Stimulated activated CD4-positive, alpha-beta T cell treated with anti-CD3 and anti-CD28 coated beads, Interleukin-12 subunit alpha, Interleukin-12 subunit beta, amount 100 ng/mL, for 4 hours (primary cell): ENCODE measurements at places on chromosomes 7 and 10.

GRCh38 chr10:6232225-6232807 lies 29.6 kb downstream of the PFKFB3 start:
- no peak for DNase-seq

GRCh38 chr7:87380905-87381304 lies 35.4 kb downstream of the CROT start:
- DNase-seq = no peak

DNA sequence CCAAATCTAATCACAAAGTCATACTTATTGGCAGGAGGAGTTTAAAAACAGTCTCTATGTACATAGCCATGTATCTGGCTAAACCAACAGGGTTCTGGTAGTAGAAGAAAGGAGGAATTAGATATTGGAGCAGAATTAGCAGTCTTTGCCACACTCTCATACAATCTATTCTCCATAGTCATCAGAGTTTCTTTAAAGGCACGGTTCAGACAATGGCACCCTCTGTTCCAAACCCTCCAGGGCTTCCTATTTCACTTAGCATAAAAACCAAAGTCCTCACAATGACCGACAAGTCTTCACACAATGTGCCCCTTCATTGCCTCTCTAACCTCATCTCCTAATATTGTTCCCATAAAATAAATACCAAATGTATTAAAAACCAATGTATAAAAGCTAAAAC lies 12.7 kb downstream of the ZNF438 start:
- DNase-seq = no peak

GRCh38 chr7:112946350-112946749 lies 140.3 kb downstream of the GPR85 start:
- no peak for DNase-seq

GRCh38 chr7:70436790-70437350 lies 695.1 kb upstream of the GALNT17 start:
- DNase-seq = no peak

- DNase-seq = no peak
These were observed 99.1 kb downstream of the ZNF365 start for GRCh38 chr10:62473241-62473640.

- no peak for DNase-seq
These were observed 71.6 kb upstream of the ZPBP start for GRCh38 chr7:50164559-50165170.

- DNase-seq = no peak
These were observed 1.7 kb downstream of the TES start for GRCh38 chr7:116211913-116212596.

GRCh38 chr7:115477193-115477651 lies 553.3 kb downstream of the TFEC start:
- no peak for DNase-seq

DNA sequence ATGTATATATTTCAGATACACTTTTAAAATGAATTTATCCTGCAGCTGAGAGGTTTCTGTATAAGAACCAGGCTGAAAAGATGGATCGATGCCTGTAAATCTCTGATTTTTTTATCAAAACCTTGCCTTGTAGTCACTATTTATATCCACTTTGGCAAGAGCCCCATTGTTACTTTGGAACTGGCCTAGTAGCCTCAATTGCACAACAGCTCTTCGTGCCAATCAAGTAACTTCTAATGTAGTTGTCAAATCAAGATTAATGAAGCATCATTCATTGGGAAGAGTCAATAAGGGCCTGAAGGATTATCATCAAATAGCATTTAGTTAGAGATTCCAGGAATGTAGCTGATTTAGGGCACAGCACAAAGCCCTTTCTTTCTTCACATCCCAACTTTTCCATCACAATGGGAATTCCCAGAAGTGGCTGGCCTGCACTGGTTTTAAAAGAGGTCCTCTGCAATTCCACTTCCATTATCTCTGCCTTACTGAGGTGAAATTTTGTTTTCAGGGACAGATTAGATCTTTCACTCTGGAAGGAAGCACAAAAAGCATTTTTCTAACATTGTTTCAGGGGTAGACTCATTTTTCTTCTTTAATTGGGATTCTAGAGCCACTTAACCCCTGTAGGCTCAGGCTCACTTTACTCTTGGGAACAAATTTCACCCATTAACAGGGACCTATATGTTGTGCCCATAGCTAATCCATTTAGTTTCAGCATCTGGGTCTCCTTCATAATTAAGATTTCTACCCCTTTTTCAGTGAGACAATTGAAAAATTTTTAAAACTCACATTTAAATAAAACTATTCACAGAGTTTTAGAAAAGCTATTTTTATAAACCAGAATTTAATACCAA lies 97.8 kb downstream of the CALCR start:
- no peak for DNase-seq

DNA sequence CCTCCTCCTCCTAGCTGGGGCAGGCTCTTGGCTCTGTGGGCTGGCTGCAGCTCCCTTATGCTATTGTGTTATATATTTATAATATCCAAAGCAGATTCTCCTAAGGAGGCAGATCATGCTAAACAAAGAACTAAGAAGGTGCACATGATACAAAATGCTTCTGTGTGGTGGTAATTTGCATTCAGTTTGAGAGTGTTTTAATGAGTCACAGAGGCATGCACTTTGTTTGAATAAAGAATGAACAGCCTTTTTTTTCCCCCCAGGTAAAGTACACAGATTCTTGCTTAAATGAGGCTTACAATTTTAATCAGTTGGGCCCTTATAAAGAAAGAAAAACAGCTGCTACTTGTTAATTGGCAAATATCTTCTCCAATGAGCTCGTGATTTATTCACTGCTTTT lies 95.0 kb downstream of the FANK1 start:
- DNase-seq = no peak

- no peak for DNase-seq
These were observed 2.9 kb upstream of the ENTPD7 start for GRCh38 chr10:99656199-99657064.

- no peak for DNase-seq
These were observed 56.1 kb downstream of the FEZF1 start for GRCh38 chr7:122248472-122248871.

DNA sequence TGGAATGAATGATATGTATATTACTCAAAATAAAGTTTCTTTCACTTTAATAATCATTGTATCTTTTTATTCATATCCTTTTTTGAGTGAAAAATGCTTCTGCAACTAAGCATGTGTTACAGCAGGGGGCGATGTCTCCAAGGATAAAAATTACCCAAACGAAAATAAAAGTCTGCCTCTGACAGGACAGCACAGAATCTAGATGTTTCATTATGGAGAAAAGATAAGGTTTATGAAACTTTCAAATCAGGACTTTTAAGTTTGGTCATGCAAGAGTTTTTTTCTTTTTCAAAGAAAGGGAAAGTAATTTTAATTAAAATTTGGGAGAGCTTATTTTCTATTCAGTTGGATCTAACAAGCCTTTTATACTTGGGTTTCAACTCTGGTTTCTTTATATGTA lies 48.4 kb downstream of the TES start:
- DNase-seq = no peak

- DNase-seq = no peak
These were observed 100.3 kb upstream of the CPXM2 start for GRCh38 chr10:123991611-123992570.

GRCh38 chr7:4245135-4245865 lies 436.8 kb upstream of the FOXK1 start:
- no peak for DNase-seq

- no peak for DNase-seq
These were observed 189.1 kb upstream of the FRMD4A start for GRCh38 chr10:14519785-14520184.

DNA sequence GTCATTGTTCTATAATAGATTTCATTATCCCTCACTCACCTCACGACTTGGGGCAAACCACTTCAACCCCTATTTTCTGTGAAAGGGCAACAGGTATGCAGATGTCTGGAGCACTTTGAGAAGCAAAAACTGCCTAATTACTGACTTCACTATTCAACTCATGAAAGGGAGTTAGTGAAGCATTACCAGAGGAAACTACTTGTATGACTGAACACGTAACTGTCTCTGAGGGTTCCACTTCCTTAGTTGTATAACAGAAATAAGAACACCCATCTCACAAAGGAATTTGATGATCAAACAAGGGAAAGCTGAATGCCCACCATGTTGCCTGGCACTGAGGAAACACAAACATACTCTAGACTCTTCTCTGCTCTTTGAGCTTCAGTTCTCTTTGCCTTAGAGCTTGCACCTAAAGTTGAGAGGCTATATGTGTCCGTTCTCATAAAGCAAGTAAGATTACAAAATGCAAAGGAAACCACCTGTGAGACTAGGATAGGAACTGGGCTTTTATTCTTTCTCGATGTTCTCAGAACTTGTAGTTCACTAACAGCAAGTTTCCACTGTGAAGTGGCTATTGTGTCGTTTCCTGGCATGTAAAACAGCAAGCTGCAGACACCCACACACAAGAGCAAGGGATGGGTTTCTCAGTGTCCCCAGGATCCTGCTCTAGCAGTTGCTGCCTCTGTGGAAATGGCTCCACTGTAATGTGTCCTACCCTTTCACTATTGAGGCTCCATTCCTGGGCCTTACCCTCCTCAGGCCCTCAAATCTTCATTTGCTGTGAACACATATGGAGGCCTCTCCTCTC lies 2.6 kb downstream of the TMEM243 start:
- DNase-seq = no peak

GRCh38 chr7:93719546-93719945 lies 145.0 kb upstream of the CALCR start:
- DNase-seq = no peak

GRCh38 chr7:37930226-37930948 lies 9.9 kb downstream of the EPDR1 start:
- no peak for DNase-seq

GRCh38 chr7:74400420-74401136 lies 53.1 kb upstream of the GTF2IRD1 start:
- no peak for DNase-seq

- no peak for DNase-seq
These were observed 27.2 kb upstream of the MNX1 start for GRCh38 chr7:157037635-157038034.

- no peak for DNase-seq
These were observed 57.2 kb downstream of the ARHGAP12 start for GRCh38 chr10:31871266-31872065.

- no peak for DNase-seq
These were observed 299.7 kb downstream of the ZEB1 start for GRCh38 chr10:31618541-31619291.

DNA sequence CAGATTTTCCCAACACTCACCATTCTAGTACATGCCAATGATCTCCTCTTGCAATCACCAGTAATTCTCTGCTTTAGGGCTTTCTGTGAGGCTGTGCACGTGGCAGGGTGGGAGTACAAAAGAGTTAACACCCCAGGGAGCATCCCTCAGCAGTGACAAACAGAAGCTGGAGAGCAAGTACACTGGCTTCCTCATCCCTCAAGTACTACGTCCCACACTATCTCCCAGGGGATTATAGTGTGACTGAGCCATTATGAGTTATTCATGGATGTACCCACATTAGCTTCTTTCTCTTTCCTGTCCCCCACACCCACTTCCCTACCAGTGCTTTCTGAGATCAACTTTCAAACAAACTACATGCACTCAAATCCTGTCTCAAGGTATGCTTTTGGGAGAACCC lies 1216.5 kb upstream of the AUTS2 start:
- DNase-seq = no peak

DNA sequence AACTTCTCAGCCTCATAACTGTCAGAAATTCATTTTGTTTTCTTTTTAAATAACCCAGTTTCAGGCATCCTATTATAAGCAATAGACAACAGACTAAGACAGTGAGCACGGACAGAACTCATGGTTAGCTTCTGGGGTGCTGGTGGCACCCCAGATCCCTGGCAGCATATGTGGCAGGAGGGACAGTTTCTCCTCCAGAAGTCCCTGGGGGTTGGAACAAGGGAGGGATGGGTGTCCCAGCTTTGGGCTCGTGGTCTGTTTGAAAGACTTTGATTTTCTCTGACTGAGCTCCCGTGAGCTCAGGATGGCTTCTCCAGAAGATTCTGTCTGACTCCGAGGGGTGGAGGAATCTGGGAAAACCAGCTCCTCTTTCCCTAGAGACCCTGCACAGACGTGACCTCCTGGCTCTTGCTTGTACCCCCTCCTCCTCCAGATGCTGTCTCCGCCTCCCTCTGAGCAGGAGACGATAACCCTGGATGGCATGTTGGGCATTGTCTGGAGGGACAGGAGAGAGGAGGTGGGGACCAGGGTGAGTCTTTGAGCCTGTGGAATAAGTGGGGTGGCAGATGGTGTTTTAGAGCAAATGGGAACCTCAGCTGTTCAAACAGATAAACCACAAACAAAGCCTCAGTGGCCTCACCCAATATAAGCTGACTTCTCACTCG lies 421.1 kb downstream of the GLRX3 start:
- no peak for DNase-seq

- DNase-seq = no peak
These were observed 36.9 kb upstream of the FAM20C start for GRCh38 chr7:155469-155900.

DNA sequence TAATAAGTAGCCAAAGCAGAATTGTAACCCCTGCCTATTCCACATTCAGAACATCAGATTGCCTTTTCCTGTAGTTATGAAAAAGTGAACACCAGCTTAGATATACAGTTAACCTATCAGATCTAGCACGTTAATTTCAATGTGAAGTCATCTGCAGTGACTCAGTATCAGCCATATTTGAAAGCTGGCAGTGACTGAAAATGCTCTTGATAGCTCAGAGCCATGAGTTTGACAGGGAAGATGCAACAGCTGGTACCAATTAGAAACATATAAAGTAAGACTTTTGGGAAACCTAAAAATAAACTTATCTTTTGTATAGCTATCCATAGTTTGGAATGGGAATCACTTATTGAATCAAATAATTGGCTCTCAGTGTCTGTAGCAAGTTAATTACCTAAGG lies 284.1 kb upstream of the NPSR1 start:
- no peak for DNase-seq

GRCh38 chr7:134692344-134692705 lies 45.7 kb downstream of the BPGM start:
- DNase-seq = no peak

GRCh38 chr7:149783386-149784250 lies 10.2 kb upstream of the ZNF467 start:
- DNase-seq = no peak

GRCh38 chr7:128701062-128701785 lies 29.1 kb downstream of the GARIN1A start:
- no peak for DNase-seq

DNA sequence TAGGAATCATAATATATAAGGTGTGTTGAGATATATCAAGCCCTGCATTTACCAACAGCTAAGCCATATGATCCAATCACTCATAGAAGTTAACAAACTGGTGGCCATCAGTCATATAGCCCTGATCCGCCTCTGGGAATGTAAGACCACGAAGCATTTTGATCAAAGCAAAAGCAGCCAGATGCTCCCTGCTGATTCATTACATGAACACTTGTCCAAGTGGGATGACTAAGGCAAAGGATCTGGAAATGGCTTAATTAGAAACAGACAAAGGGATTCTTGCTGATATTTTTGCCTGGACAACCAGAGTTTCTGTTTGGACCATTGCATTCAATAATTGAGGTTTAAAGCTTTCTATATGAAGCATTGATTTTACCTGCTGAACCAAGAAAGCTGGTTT lies 535.5 kb downstream of the GPAM start:
- DNase-seq = no peak

GRCh38 chr10:48811917-48812316 lies 127.2 kb downstream of the WDFY4 start:
- DNase-seq = no peak

GRCh38 chr7:54543051-54543488 lies 895 bp downstream of the VSTM2A start:
- no peak for DNase-seq
